ENCODE measurements at places on chromosomes 7 and 10. TPM values are rescaled to one million over a fixed set of nuclear protein-coding genes. Genes with fewer than 3 reads are reported as not detected.
A peak's percentile ranks its signal among the peaks of the same experiment; 100 is the strongest.

The ALOX5 gene
- total RNA-seq, result not detected

The TEX36 gene
- not detected for total RNA-seq

GRCh38 chr10:124536496-124537050 is 75.0 kb downstream of the LHPP start:
- DNase-seq, result no peak

The CALD1 gene
- total RNA-seq, result 198 TPM

- DNase-seq, result no peak
These were observed 2.1 kb downstream of the GRM3 start for GRCh38 chr7:86645676-86646276.

The EMX2 gene
- not detected for total RNA-seq

The MRC1 gene
- total RNA-seq, result 148 TPM

The CCDC146 gene
- 0.79 TPM for total RNA-seq

DNA sequence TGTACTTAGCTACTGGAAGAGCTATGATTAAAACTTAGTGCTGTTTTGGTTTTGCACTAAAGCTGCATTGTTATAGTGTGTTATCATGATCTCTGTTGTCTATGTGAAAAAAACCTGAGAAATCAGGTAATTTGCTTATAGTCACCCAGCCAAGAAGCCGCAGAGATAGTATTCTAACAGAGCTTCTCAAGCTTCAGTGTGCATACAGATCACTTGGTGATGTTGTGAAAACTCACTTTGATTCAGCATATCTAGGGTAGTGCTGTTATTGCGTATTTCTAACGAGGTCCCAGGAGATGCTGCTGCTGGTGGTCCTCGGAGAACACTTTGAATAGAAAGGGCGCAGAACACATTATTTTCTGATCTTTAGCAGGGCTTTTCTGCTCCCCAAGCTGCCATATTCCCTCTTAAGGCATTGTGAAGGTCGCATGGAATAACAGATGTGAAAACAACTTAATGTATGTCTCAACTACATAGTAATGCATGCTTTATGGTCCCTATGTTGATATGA is 68.4 kb upstream of the PDCD4 start:
- DNase-seq, result no peak

- no peak for DNase-seq
These were observed 78.1 kb downstream of the CXCL12 start for GRCh38 chr10:44306762-44307161.

The VWDE gene
- total RNA-seq, result under 0.01 TPM

DNA sequence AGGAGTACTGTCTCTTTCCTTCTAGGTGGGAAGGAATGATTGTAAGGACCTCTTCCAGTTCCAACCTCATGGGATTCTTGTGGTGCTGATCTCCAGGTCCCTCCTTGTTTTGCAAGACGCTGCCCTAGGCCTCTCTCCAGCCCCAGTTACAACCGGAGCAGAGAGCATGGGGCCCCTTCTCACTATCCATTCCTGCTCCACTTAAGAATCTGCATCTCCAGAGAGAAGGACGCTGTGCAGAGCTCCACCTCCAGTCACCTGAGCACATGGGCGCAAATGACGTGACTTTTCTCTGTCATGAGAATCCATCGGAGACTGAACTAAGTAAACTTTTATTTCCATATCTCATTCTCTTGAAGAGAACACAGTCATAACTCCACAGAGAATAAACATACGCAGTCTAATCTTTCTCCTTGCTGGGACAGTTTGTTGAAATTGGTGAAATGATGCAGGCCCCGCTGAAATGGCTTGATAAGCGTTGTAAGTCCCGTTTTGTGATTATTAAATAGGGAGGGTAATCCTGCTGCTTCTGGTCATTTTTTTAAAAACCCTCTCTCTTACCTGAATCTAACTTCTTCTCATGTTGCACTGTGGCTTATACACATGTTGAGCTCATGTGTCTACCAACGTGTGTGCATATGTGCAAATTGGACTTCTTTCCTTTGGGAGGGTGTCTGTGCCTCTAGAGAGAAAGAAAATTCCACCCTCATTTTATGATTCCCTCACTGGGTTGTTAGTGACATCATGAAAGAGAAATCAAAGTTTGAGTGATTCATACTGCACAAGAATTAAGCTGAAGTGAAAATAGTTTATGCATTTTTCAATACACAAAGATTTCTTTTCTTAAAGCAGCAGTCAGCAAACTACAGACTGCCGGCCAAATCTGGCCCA is 133.2 kb upstream of the TBX20 start:
- no peak for DNase-seq

DNA sequence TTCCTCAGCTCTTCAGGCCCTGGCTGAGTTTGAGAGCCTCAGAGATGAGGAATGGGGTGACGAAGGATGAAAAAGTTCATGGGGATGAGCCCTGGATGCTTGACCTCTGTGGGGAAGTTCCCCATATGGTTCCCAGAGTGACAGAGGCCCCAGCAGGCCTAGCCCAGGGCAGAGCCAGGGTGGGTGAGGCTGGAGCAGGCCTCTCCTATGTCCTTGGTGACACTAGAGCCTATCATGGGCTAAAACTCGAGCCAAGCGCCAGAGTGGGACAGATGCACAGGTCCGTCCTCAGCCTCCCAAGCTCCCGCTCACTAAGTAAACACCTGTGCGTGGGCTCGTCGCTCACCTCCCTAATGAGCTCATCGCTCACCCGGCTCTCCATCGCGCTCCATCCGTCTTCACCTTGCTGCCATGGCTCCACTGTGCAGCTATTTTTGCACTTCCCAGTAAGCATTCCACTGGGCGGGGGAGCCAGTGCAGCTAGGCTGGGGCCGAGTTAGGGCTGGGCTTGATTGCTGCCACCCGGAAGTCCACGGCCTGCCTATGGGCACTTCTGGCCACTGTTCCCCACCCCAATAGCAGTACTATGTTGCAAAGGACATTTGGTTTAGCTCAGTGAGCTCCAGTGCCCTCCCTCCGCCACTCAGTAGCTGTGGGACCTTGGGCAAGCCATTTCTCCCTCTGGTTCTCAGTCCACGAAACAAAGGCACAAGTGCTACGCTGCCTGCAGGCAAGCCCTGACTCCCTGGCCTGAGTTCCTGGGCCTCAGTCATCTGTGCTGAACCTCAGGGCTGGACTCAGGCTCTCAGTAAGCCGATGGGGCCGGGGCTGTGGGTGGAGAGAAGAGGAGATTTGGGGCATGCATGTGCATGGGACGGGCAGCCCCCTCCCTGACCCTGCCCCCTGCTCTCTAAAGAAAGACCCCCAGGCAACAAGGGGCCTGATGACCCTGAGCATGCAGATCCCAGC is 117.3 kb upstream of the PCBD1 start:
- no peak for DNase-seq

The ELN gene
- total RNA-seq, result 15.5 TPM

The KBTBD2 gene
- total RNA-seq, result 70.0 TPM

DNA sequence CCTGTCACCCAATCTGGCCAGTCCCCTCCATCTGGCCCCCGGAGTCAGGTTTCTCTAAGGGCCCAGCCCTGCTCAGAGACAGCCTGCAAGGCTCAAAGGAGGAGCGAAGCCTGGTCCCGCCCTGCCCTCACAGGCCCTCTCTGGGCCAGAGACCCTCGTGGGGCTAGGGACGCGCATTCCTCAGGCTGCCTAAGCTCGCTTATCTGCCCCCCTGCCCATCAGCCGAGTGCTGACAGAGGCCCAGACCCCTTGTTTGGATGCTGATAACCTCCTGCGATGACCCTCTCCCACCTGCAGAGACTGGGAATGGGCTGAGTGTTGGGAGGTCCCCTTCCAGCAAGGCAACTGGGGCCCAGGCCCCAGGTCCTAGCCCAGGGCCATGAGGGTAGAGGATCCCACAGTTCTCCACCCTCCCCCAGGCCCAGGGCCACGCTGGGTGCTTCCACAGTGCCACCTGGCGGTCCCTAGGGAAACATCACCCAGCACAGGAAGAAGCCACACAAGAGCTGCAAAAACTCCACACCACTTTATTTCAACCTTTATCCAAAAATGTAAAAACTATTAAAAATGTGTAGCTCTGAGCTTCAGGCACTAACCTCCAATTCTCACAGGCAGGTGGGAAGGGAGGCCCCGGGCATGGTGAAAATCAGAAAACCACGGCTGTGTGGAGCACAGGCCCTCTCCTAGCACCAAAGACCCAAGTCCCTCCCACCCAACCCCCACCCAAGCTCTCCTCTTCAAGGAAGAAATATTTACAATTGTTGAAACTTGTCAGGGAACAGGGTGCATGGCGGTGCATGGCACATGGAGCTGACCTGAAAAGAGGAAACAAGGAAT is 2.2 kb downstream of the NPM3 start:
- DNase-seq, result peak; percentile 76

- DNase-seq, result no peak
These were observed 40.5 kb downstream of the COL28A1 start for GRCh38 chr7:7495171-7495570.

The STOX1 gene
- total RNA-seq, result 0.22 TPM

The SPDYE1 gene
- not detected for total RNA-seq

GRCh38 chr7:22142572-22142971 is 196.9 kb upstream of the CDCA7L start:
- no peak for DNase-seq

GRCh38 chr10:30505543-30506298 is 71.7 kb downstream of the MAP3K8 start:
- DNase-seq, result no peak

DNA sequence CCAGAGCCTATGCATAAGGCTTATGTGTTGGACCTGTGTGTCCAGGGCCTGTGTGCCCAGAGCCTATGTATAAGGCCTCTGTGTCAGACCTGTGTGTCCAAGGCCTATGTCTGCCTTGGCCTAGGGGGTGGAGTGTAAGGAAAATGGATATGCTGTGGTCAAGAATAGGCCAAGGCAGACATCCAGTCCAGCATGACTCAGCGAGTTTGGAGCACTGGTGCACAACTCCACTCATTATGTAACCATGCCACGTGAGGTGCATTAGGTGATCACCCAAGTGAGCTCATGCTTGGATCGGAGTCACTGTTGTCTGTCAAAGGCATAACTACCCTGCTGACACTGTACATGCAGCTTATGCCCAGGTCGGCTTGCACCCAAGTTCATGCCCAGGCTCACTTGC is 238.9 kb downstream of the CACNA2D1 start:
- peak; percentile 2 for DNase-seq

DNA sequence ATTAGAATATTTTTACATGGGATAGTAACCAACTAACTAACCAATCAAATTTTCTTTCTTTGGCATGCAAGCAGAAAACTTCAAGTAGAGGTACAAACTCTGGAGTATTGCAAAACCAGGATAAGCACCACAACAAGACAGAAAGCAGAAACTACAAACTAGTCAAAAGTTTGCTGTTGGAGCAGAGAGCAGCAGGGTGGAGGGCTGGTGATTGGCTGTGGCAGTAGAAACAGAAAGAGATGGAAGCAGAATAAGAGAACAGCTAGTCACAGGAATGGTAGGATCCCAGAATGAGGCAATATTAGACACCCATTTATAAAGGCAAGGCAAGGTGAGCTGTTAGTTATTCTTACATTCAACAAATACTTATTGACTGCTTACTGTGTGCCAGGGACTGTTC is 6.8 kb upstream of the MACC1 start:
- no peak for DNase-seq

DNA sequence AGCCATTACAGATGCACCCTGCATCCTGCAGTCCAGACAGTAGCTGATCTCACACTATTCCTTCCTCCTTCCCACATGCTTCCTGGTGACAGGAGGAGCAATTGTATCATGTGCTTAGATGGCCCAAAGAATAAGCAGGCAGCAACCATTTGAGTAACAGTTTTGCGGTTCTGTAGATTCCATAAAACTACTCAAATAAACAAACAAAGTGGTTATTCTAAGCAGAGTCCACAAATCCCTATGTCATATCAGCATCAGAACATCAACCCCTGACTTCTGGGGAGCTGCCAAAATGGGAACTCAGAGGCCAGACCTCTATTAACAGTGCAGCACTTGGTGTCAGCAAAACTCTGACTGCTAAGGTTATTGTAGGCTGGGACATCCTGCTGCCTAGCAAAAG is 226.0 kb downstream of the SORCS1 start:
- no peak for DNase-seq

- DNase-seq, result peak; percentile 9
These were observed 45.9 kb downstream of the MCMBP start for GRCh38 chr10:119826771-119827170.

DNA sequence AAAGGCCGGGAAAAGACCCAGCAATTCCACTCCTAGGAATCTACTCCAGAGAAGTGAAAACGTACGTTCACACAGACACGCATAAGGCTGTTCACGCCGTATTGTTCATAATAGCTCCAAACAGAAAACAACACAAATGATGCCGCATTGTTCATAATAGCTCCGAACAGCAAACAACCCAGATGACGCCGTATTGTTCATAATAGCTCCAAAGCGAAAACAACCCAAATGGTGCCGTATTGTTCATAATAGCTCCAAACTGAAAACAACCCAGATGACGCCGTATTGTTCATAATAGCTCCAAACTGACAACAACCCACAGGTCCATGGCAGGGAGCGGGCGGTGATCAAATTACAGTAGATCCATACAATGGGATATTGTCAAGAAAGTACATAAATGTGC is 85.2 kb upstream of the DNAAF5 start:
- peak; percentile 48 for DNase-seq

DNA sequence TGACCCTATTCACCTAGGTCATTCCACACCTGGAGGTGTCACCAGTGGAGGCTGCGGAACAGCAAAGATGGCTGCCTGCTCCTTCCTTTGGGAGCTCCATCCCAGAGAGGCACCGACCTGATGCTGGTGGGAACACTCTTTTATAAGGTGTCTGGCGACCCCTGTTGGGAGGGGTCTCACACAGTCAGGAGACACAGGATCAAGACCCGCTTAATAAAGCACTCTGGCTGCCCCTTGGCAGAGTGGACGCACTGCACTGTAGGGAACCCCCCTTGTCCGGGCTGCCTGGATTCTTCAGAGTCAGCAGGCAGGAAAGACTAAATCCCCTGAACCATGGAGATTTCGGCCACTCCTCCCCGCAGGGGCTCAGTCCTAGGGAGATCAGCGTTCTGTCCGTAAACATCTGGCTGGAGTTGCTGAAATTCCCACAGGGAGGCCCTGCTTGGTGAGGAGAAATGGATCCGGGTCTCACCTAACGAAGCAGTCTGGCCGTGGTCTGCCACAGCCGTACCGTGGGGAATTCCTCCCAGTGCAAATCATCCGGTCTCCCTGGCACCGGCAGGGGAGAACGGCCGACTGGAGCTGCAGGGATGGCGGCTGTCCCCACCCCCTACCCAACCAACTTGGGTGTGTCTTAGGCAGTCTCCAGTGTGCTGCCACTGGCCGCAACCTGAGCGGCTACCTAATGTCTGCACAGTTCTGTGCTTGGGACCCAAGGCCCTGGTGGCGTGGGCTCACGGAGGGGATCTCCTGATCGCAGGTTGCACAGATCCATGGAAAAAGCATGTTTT is 66.1 kb downstream of the LSMEM1 start:
- peak; percentile 7 for DNase-seq

GRCh38 chr10:94780844-94781243 is 18.4 kb downstream of the CYP2C19 start:
- DNase-seq, result no peak

The DPP6 gene
- total RNA-seq, result not detected

- DNase-seq, result no peak
These were observed 221.5 kb downstream of the ADAM12 start for GRCh38 chr10:126166797-126167196.

All from lung microvascular endothelial cell (primary cell).